Thoracic aorta (tissue), 2 donors: ENCODE measurements at places on chromosomes 12 and 14. TPM values are rescaled to one million over a fixed set of nuclear protein-coding genes. Genes with fewer than 3 reads are reported as not detected.

DNA sequence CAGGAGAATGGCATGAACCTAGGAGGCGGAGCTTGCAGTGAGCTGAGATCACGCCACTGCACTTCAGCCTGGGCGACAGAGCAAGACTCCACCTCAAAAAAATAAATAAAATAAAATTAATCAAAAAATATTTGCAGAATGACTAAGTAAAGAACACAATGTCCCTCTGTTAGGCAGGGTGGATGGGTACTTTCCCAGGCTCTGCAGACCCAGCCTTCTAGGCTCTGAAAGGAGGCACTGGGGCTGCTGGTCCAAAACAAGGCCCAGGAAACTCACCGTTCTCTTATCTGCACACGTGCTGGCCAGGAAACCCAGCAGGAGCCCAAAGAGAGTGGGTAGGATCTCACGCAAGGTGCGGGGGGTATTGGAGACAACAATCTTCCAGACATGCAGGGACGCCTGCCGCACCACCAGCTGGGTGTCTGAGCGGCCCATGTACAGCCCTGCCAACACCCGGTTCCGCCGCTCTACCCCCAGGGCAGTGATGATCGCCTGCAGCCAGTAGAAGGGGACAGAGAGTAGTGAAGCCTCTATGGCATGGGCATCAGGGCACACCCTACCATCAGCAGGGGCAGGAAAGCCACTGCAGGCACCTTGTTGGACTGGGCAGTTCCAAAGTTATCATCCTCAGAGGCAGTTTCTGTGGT lies 25.8 kb upstream of the RAB35 start:
- no peaks in the 10 kb centered on the region for H3K27me3 ChIP-seq
- no peaks in the 10 kb centered on the region for H3K4me1 ChIP-seq
- H3K4me3 ChIP-seq, result no peak overlapping the region

DNA sequence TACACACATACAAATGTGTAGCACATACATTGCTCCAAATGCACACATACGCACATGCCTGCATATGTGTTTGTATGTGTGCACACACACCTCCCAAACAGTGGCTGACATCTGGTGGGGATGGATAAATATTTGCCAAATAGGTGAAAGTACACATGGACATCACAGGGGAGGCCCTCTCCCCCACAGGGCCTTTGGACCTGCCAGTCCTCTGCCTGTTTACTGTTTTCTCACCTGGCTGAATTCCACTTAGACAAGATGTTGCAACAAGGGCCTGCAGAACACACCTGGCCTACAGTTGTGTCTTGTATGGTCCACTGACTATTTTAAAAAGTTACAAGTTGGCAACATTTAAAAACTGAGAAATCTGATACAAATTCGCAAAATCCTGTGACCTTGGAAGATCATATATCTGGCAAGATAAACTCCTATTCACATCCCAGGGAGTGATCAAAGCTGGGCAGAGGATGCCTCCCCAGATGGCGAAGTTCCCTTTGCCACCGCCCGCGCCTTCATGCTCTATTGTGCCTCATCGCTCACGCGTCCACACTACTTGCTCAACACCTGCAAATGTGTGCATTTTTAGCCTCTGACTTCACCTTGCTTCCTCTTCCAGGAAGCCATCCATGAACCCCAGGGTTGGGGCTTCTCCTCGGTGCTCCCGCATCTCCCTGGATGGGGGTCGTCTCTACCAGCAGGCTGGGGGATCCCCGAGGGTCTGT lies 118.4 kb upstream of the FZD10 start:
- H3K4me1 ChIP-seq, result no peaks in the 10 kb centered on the region
- no peak overlapping the region for H3K4me3 ChIP-seq
- no peaks in the 10 kb centered on the region for H3K36me3 ChIP-seq
- no peak overlapping the region for H3K27ac ChIP-seq
- H3K27me3 ChIP-seq, result no peaks in the 10 kb centered on the region
- no peak for DNase-seq

- H3K36me3 ChIP-seq, result peaks cover 27% of the 10 kb centered on the region
- no peak for DNase-seq
- H3K4me3 ChIP-seq, result no peak overlapping the region
- H3K27ac ChIP-seq, result no peak overlapping the region
These were observed 88.7 kb downstream of the APAF1 start for GRCh38 chr12:98733667-98734350.

DNA sequence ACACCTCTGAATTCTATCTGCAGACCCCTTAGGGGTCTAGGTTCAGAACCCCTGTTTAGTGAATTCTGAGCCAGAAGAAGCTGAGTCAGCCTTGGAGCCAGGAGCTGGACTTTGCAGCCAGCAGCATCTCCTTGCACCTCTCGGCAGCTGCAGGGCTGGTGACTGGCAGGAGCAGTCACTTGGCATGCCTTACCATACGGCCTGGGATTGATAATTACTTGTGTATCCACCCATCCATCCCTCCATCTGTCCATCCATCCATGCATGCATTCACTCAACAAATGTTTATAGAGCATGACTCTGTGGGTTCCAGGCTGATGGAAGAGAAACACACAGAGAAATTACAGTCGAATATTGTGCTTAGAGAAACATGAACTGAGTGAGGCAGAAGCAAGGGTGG lies 67.5 kb upstream of the PRIMA1 start:
- no peak overlapping the region for H3K27ac ChIP-seq
- peaks cover 17% of the 10 kb centered on the region for H3K4me1 ChIP-seq
- H3K4me3 ChIP-seq, result no peak overlapping the region
- DNase-seq, result no peak
- no peaks in the 10 kb centered on the region for H3K27me3 ChIP-seq
- no peaks in the 10 kb centered on the region for H3K36me3 ChIP-seq

DNA sequence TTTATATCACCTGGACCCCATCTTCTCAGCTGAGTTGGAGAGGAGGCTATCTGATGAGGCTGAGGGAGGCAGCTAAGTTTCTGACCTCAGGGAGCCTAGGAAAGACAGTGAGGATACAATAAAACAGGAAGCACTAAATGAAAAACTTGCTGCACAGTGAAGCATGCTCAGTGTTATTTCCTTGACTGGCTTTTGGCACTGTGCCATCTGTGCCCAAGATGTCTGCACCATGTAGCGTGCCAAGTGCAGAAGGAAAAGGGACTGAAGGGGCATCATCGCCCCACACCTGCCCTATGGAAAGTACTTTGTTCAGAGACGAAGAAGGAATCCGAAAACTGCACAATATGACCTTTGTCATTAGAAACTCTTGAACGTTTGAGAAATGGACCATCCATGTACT lies 102.7 kb downstream of the ANO4 start:
- no peaks in the 10 kb centered on the region for H3K36me3 ChIP-seq
- no peaks in the 10 kb centered on the region for H3K27me3 ChIP-seq
- no peak for DNase-seq
- H3K4me1 ChIP-seq, result no peaks in the 10 kb centered on the region
- no peak overlapping the region for H3K4me3 ChIP-seq
- no peak overlapping the region for H3K27ac ChIP-seq

DNA sequence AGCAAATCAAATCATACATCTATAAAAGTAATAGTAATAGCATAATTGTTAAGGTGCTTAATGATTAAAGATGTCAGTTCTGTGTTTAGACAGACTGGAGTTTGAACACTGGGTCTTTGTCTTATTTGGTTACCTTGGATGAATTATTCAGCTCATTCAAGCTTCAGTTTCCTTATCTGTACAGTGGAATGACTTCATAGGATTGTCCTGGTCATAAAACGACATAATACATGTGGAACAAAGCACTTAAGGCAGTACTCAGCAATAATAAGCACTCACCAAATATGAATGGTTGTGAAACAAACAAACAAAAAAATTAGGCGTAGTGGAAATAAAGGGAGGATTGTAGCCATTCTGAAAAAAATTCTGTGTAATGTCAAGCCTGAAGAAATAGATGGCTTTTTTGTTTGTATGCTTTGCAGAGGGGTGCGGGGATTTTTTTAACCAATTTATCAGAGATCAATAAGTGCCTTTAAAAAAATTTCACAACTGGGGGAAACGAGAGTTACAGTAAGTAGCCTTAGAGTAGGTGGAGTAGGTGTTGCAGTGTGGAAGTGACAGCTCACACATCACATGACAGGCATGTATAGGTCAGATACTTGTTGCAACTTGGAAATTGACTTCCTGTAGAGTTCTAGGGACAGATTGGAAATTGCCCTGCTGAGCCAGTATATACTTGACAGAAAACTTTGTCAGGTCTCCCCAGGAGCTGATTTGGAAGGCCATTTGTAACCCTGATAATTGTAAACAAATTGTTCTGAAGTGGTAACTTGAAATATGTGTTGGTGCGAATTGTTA lies 157.7 kb downstream of the SLC15A5 start:
- no peak overlapping the region for H3K4me3 ChIP-seq
- H3K27ac ChIP-seq, result no peak overlapping the region
- no peaks in the 10 kb centered on the region for H3K4me1 ChIP-seq
- H3K27me3 ChIP-seq, result no peaks in the 10 kb centered on the region
- no peak for DNase-seq
- no peaks in the 10 kb centered on the region for H3K36me3 ChIP-seq

DNA sequence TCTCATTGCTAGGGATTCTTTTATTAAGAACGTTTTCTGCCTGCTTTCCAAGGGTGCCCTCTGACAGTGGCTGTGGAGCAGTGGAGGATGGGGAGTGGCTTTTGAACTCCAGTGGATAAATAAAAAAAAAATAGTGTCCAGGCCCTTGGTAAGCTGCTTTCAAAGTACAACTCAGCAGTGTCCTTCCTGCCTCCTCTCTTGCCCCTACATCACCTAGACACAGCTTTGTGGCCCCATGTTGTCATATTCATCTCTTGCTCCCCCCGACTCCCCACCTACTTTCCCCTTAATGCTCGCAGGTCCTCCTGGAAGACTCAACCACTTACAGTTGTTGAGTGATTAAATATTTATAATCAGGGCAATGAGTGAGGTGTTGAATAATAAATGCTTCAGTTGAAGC lies 880.9 kb downstream of the BCL11B start:
- H3K4me3 ChIP-seq, result no peak overlapping the region
- H3K4me1 ChIP-seq, result no peaks in the 10 kb centered on the region
- no peak for DNase-seq
- H3K27me3 ChIP-seq, result no peaks in the 10 kb centered on the region
- no peak overlapping the region for H3K27ac ChIP-seq
- no peaks in the 10 kb centered on the region for H3K36me3 ChIP-seq

DNA sequence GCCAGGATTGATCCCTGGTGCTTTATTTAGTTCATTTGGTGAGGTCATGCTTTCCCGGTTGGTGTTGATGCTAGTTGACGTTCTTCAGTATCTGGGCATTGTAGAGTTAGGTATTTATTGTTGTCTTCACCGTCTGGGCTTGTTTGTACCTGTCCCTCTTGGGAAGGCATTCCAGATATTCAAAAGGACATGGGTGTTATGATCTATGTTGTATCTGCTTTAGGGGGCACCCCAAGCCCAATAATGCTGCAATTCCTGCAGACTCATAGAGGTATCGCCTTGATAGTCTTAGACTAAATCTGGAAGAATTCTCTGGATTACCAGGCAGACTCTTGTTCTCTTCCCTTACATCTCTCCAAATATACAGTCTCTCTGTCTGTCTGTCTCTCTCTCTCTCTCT lies 42.1 kb downstream of the AK7 start:
- H3K4me1 ChIP-seq, result no peaks in the 10 kb centered on the region
- H3K27ac ChIP-seq, result no peak overlapping the region
- H3K36me3 ChIP-seq, result no peaks in the 10 kb centered on the region
- DNase-seq, result no peak

DNA sequence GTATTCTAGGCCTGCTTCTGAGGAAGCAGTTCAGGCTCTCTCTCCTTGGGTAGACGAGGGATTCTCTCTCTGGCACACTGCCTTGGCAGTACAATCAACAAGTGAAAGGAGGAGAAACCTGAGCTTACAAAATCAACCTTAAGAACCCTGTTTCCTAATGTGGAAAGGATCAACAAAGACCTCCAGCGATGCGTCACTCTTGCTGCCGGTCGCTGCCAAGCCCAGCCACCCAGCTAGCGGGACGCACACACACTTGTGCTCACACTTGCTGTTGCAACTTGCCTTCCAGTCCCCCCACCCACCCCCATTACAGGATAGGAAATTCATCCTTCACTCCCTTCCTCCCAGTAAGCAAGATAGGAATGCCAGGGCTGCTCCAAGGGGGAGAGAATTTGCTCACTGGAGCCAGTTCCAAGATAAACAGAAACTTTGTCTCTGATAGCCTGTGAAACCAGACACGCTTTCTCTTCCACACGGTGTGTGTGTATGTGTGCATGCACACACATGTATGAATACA lies 144.3 kb downstream of the BCL11B start:
- no peak overlapping the region for H3K27ac ChIP-seq
- no peak for DNase-seq
- no peak overlapping the region for H3K4me3 ChIP-seq
- peaks cover 9% of the 10 kb centered on the region for H3K4me1 ChIP-seq
- H3K27me3 ChIP-seq, result no peaks in the 10 kb centered on the region

DNA sequence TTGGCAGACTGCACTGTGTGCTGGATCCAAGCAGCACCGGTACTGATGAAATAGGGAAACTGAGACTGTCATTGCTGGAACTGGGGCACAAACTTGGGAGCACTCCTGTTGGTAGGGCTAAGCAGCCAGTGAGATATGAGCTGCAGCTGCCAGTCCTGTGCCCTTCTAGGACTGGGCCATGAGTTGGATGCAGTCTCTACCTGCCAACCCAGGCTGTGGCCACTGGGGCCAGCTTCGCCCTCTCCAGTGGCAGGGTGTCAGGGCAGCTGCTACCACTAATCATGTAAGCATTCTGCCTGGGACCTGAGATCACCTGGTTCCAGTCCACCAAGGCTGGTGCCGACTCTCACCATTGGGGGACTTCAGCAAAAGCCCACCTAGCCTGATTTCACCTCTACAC lies 121.1 kb downstream of the PAWR start:
- no peaks in the 10 kb centered on the region for H3K4me1 ChIP-seq
- no peak for DNase-seq
- peaks cover 21% of the 10 kb centered on the region for H3K36me3 ChIP-seq
- no peaks in the 10 kb centered on the region for H3K27me3 ChIP-seq

DNA sequence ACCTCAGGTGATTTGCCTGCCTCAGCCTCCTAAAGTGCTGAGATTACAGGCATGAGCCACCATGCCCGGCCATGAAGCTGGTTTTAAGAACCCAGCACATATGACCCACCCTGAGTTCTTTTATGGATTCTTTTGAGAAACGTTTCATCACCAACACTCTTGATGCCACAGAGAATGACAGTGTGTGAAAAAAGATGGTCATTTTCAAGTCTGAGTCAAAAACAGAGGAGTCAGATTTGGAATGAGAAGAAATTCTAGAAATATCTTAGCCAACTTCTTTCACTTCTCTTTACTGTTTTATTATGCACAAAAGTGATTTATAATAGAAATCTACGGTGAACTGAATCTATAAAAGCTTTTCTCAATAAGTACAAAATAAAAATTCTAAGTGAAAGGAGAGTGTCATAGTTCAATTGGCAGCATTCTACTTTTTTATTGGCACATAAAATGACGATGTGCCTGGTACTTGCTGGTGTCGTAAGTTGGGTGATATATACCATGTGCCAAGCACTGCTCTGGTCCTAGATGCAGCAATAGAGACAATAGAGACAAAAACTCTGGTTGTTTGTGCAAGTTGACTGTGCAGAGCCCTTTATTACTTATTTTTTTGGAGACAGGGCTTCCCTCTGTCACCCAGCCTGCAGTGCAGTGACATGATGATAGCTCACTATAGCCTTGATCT lies 33.9 kb downstream of the CCDC177 start:
- H3K36me3 ChIP-seq, result no peaks in the 10 kb centered on the region
- no peak overlapping the region for H3K27ac ChIP-seq
- no peaks in the 10 kb centered on the region for H3K27me3 ChIP-seq
- H3K4me3 ChIP-seq, result no peak overlapping the region

The RAB15 gene
- 3.2 TPM for total RNA-seq

The MSRB3 gene
- total RNA-seq, result 232 TPM

The DIO2 gene
- 13.0 TPM for total RNA-seq
